Hematopoietic multipotent progenitor cell (in vitro differentiated cells): ENCODE measurements at places on chromosomes 11 and 22. TPM values are rescaled to one million over a fixed set of nuclear protein-coding genes. Genes with fewer than 3 reads are reported as not detected.
A peak's percentile ranks its signal among the peaks of the same experiment; 100 is the strongest.

DNA sequence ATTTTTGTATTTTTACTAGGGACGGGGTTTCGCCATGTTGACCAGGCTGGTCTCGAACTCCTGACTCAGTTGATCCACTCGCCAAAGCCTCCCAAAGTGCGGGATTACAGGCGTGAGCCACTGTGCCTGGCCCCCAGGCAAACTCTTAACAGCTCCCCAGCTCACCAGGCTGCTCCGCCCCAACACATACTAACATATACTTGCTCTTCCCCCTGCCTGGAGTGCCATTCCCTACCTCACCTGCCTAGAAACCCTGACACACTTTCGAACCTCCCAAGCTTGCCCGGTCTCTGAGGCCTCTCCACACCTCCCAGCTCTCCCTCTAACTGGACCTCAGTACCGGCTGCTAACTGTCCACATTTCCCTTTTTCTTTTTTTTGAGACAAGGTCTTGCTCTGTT is 8.5 kb downstream of the MAP4K2 start:
- DNase-seq = no peak

GRCh38 chr11:47148903-47149531 is 27.7 kb downstream of the ARFGAP2 start:
- no peak for DNase-seq

GRCh38 chr11:110951950-110952503 is 239.8 kb upstream of the ARHGAP20 start:
- DNase-seq = no peak

DNA sequence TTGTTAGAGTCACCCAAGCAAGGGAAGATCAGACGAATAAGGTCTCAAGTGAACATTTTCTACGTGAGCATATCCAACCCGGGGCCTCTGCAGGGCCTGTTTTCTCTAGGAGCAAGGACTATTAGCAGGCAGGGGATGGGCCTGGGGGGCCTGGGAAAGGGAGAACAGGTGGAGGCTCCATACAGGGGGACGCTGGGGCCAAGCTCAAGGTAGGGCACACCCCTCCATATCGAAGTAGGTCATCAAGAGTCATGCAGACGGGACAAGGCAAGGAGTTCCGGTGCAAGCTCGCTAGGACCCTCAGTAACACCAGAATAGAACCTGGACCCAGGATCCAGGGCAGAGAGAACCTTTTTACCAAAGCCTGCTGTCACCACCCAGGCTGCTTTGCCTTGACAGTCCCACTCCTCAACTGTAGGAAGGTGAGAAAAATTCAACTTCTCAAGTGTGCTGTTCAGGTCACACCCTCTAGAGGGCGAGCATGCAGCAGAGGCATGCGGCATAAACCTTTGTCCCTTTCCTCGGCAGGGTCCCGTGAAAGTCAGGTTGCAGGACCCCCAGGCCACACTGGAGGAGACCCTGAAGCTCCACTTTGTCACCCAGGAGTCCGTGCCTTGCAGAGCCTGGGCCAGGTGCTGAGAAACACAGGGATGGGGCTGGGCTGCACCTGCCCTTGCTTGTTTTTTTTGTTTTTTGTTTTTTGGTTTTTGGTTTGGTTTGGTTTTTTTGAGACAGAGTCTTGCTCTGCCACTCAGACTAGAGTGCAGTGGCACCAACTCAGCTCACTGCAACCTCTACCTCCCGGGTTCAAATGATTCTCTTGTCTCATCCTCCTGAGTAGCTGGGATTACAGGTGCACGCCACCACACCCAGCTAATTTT is 8.6 kb upstream of the APOBEC3B start:
- peak; percentile 66 for DNase-seq

- DNase-seq = no peak
These were observed 21.6 kb downstream of the PHLDB1 start for GRCh38 chr11:118628861-118629549.

GRCh38 chr11:26493616-26494015 is 78.4 kb downstream of the MUC15 start:
- DNase-seq = no peak

The OSM gene
- 88.9 TPM for total RNA-seq

- DNase-seq = no peak
These were observed 1.1 kb downstream of the JHY start for GRCh38 chr11:122883646-122883979.
